ENCODE measurements at places on chromosomes 7 and 10.

DNA sequence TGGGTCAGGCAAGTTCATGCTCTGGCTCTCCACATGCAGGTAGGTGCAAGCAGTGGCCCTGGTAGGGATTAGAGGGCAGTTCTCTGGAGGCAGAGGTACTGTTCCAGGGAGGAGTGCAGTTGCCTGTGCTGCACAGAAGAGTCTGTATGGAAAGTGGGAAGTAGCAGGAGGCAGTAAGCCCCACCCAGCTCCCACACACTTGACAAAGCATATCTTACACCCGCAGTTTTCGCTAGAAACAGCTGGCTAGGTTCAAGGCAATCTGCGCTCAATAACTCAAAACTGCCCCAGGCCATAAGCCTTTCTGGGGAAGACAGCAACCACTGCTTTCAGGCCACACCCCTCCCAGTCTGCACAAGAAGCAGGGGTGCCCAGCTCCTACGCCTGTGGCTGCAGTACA, 33.1 kb upstream of the ARMC3 start:
- no peak for DNase-seq

GRCh38 chr10:23094786-23095403, 484 bp upstream of the MSRB2 start:
- no peak for DNase-seq

DNA sequence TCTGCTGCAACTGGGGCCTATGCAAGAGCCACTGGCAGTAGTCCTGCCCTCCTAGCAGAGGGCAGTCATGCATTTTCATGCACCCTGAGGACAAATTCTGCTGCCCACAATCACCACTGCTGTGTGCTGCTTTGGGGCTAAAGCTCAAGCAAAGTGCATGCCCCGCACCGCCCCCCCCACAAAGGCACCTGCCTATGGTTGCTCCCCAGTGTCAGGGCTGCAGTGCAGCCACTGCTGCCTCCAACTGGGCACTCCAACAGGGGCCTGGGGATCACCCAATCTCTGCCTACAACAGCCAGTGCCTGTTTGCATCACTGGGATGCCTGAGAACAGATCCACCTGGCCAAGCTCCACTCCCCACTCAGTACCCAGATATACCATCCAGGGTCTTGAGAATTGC, 417.0 kb downstream of the HTR7 start:
- DNase-seq = no peak

DNA sequence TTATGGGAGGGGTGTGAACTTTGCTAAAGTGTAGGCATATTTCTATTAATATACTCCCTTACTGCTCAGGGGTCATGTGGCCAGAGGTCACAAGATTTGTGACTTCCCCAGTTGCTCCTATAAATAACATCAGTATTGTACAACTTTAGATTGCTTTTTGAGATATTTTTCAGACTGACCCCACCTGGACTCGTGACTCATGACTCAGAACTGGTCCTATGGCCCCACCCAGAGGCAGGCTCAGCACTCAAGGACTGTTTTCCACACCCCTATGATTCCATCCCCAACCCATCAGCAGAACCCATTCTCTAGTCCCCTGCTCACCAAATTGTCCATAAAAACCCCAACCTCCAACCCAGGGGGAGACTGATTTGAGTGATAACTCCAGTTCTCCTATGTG, 2.7 kb upstream of the CUL2 start:
- no peak for DNase-seq

GRCh38 chr7:77157446-77157845, 35.0 kb downstream of the CCDC146 start:
- peak; percentile 12 for DNase-seq

DNA sequence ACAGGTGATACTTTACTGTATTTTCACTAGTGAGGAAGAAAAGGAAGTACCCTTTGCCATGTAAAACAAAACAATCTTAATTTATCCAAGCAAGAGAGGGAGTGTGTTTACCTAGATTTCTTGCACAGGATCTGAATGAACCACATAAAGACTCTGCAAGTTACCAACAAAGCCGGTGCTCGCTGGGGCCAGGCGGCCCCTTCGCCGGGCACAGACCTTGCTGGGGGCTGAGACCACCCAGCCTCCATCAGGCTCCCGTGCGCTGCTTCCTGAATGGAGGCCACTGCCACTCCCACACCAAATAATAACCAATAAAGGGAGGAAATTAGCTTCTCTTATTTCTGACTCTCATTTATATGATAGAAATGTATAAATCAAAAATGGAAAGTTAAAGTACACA, 625.0 kb upstream of the ADARB2 start:
- no peak for DNase-seq
